ENCODE measurements at places on chromosomes 3 and 15.

DNA sequence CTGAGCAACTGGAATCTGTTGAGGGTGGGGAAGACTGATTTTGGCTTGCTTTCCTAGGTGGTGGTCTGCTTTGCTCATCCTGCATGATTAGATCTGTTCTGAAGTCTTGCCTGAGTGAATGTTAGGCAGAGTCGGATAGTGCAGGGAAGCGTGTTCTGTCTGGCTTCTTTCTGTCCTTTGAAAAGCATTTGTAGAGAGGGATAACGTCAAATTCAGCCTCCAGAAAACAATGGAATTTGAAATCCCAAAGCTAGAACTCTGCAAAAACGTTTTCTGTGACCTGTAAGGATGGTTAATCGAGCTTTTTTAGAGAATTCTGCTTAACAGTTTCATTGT, 1.4 kb downstream of the GLCE start:
- H3K27ac ChIP-seq = no peak overlapping the region
- DNase-seq = no peak
- peaks cover 11% of the 10 kb centered on the region for H3K4me1 ChIP-seq
- no peaks in the 10 kb centered on the region for H3K27me3 ChIP-seq
- no peaks in the 10 kb centered on the region for H3K36me3 ChIP-seq

DNA sequence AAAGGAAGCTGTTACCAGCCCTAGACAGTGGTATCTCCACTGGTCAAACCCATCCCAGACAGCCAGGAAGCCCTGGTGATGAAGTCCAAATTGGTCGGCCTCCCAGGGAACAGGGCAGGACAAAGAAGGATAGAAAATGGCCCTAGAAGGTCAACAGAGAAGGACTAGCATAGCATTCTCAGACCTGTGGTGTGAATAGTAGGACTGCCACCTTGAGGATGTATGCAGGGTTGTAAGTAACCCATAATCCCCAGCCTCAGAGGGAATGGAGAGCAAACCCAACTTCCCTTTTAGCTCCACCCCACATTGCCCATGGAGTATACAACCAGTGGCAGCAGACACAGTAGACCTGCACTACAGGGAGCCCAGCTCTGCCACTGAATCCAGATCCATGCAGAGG, 68.6 kb upstream of the EIF1B start:
- no peak overlapping the region for H3K27ac ChIP-seq
- no peak overlapping the region for H3K4me3 ChIP-seq
- H3K36me3 ChIP-seq = no peaks in the 10 kb centered on the region
- DNase-seq = no peak
- no peaks in the 10 kb centered on the region for H3K4me1 ChIP-seq

DNA sequence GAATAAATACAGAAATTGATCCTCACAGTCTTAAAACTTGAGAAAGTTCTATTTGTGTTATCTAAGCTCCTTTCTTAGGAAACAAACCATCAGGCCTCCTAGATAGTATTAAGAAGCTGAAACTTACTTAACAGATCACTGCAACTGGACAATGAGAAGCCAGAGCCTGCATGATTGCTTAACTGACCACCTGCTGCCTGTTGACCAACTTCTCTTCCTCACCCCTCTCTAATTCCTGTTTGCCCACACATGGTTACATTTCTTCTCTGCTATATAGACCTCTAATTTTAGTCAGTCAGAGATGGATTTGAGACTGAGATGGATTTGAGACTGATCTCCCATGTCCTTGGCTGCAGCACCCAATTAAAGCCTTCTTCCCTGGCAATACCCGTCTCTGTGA, 13.5 kb downstream of the CCPG1 start:
- no peaks in the 10 kb centered on the region for H3K4me1 ChIP-seq
- no peak for DNase-seq
- H3K4me3 ChIP-seq = no peak overlapping the region
- H3K27ac ChIP-seq = no peak overlapping the region
- H3K36me3 ChIP-seq = peaks cover 2% of the 10 kb centered on the region

DNA sequence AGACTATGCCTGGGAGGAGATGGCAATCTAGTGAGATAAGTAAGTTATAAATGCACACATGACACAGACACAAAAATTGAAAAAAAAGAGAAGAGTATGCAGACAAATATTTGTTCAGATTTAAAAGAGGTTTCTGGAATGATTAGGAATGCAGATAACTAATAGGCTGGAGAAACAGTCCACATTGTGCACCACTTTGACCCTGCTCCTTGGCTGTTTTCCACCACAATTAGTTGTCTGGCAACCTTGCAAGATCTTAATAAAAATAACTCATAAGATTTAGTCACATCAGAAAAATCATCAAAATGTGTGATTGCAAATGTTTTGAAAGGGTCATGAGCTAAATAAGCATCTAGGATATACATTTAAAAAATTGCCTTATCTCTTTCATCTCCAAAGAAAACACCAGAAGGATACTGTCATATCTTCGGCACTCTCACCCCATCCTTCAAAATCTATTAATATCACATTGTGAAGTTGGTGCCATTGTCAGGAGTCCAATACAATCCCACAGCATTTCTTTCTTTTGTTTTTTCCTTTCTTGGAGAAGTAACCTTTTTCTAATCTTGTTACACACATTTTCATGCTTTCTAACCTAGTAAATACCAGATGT, 153.7 kb upstream of the KCNMB2 start:
- H3K4me1 ChIP-seq = no peaks in the 10 kb centered on the region
- no peaks in the 10 kb centered on the region for H3K27me3 ChIP-seq
- H3K27ac ChIP-seq = no peak overlapping the region

DNA sequence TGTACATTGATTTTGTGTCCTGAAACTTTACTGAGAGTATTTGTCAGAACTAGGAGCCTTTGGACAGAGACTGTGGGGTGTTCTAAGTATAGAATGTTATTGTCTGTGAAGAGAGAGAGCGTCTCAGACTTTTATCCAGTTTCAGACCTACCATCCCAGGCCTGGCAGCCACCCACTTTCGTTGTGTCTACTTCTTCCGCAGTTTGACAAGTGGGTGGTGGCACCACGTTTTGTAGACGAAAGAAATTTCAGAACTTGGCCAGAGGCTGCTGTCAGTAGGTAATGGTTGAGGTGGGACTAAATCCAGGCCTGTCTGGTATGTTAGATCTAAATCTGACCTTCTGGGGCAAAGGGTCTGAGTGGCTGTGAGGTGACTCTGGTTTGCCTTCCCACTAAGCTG, 13.4 kb upstream of the TRAK1 start:
- H3K4me1 ChIP-seq = peaks cover 21% of the 10 kb centered on the region
- no peaks in the 10 kb centered on the region for H3K36me3 ChIP-seq
- H3K27ac ChIP-seq = no peak overlapping the region
